DMS 273 treated with DMSO at 0.1 percent for 48 hours (cell line): ENCODE measurements at places on chromosomes 1 and 21.

DNA sequence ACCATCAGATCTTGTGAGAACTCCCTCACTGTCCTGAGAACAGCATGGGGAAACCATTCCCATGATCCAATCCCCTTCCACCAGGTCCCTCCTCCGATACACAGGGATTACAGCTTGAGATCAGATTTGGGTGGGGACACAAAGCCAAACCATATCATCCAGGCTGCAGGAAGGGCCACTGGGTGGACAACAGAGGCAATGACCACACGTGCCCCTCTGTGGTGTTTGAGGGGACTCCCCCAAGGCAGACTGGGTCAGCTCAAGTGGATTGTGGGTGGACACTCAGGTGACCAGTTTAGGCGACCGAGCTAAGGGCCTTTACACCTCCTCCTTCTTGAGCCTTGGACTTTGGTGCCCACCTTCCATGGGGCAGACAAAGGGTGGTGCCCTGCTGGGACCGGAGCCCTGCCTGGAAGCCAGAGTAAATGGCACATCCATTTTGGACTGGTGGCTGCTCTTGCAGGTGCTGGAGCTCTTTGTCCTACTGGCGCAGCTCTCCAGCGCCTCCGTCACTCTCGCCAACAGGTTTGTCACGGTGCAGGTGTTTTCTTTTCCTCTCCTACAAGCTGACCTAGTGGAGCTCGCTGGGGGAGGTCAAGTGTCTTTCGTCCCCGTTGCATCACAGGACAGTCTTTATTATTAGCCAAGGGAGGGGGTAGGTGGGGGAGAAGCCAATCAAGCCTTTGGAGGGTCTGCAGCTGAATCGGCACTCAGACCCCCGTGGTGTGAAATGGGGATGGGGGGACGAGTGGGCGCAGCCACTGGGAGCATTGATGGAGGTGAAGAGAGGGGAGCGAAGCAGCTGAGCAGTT, 37.6 kb downstream of the CRYAA start:
- no peak for DNase-seq

DNA sequence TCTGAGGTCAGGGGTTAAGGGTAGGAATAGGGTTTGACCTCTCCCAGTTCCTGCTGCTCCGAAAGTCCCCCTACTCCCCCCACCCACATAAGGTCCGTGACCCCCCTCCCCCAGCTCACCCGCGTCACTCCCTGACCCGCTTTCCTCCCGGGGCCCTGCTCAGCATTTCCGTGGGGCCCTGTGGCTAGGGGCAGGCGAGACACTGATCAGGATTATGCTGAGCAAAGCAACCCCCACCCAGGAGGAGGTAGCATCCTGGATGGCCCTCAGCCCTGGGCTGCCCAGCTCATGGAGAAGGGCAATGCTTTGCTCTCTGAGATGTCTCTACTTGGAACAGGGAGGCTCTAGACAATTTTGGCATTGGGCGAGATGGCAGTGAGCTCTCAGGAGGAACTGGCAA, 3.7 kb downstream of the RORC start:
- no peak for DNase-seq

DNA sequence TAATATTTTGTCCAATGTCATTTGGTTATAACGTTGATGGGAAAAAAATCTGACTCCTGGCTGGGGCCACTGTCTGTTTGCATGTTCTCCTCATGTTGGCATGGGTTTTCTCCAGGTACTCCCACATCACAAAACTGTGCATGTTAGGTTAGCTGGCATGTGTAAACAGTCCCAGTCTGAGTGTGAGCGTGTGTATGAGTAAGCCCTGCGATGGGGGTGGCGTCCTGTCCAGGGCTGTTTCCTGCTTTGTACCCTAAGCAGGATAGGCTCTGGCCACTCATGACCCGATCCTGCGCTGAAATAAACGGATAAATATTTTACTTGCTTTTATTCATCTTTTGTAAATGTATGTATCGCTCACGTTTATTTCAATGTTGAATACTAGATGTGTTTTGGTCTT, 13.5 kb downstream of the EFCAB14 start:
- DNase-seq, result no peak

DNA sequence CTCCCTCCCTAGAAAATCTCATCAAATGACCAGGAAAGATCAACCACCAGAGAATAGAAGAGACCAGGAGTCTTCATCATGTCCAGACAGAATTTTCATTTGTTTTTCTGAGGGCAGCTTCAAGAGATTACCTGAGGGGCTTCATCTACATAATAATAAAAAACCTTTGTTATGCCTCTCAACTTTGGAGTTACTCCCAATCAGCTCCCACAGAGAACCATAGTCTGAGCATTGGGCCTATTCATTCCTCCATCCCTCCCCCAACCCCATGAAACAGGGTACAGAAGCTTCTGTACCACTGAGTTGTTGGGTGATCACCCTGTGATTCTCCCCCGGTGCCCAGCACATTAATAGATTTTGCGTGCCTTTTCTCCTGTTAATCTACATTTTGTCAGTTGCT, 53.3 kb upstream of the PRRC2C start:
- DNase-seq, result no peak

DNA sequence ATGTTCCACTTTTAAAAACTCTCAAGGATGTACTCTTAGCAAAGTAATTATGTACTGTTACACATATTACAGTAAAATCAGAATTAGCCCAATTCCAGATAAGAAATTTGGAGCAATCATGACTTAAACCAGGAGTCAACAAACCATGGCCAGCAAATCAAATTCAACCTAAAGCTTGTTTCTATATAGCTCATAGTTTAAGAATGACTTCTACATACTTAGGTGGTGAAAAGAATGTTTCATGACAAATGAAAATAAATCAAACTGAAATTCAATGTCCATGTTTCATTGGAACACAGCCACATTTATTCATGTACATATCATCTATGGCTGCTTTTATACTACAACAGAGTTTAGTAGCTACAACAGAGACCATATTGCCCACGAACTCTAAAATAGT, 35.1 kb downstream of the FRRS1 start:
- DNase-seq, result no peak

DNA sequence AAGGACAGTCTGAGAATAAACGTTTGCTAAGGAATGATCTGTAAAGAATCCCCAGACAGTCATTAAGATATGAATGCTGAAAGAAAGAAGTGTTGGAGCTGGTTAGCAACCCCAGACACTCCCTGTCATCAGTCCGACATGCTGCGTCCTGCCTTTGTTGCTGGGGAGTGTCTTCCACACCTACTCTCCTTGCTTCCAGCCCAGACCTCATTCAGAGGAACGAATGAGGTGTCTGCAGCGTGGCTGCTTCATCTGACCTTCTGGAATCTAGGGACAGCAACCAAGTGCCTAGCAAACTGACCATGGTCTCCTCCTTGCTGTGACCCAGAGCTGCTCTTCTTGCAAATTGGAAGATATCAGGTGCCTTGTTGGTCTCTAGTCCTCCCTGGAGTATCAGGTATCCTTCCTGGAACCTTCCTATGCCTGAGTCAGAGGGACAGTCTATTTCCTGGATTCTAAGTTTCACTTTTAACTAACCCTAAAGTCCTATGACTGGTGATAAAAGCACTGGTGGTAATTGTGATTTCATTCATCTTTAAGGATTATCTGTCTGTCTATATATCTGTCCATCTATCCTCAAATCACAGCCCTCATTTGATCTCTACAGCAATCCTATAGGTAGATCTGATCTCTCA, 45.3 kb downstream of the NFASC start:
- DNase-seq, result no peak

DNA sequence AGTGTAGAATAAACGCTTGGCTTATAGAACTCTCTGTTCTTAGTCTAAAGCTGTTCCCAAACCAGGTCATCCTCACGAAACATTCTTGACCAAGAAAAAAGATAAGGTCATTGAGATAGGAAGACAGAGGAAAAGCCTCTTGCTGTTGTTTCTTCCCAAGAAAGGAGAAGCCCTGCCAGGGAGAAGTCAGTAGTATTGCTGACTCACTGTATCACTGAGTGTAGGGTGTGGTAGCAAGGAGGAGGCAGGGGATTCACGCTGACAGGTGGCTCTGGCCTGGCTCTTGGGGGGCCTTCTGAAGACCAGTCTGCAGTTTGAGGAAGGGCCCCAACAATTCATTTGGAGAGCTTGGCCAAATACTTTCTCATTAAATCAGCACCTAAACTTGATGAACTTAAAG, 97.8 kb downstream of the CD247 start:
- DNase-seq, result no peak

- no peak for DNase-seq
Measured at GRCh38 chr1:30196872-30197638, 526.3 kb downstream of the MATN1 start.

GRCh38 chr21:21196087-21196486, 197.9 kb downstream of the NCAM2 start:
- no peak for DNase-seq

GRCh38 chr1:204846546-204846945, 24.1 kb upstream of the NFASC start:
- DNase-seq, result no peak

- DNase-seq, result no peak
Measured at GRCh38 chr1:228984646-228985631, 249.7 kb downstream of the RHOU start.

GRCh38 chr1:80918380-80918779, 882.4 kb upstream of the ADGRL2 start:
- DNase-seq, result no peak

DNA sequence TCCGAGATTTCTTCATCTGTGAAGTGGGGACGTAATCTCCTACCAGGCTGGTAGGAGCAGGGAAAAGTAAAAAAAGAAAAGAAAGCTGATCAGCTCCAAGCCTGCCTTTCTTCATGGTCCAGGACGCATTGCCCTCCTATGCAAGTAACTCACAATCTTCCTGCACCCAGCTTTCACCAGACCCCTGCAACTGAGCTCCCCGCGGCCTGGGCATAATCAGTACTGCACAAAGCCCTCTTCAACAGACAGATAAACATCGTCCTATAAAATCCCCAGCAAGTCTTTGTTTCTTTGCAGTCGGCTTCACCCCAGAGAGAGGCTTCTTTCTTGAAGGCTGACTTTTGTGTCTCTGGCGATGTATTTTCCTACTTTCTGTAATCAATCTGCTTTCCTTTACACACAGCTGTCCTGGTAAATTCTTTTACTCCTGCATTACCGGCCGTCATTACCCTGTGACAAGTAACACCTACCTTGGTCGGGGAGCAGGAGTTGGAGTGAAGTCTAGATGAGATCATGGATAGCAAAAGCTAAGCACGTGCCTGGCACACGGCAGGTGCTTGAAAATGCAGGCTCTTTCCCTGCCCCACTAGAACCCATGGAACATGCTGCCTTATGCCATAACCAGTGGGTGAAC, 8.3 kb downstream of the PADI1 start:
- no peak for DNase-seq

DNA sequence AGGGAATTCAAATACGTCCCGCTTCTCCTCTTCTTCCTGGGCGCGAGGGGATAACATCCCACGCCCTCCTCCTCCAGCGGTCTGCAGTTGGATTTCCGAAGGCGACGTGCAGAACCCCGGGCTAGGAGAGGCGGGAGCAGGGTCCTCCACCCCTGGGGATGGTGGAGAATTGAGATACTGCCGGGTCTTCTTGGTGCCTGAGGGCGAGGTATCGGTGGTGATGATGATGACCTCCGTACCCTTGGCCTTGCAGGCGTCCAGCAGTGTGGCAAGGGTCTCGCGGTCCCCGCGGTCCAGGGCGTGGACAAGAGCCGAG, 3.2 kb upstream of the LIX1L start:
- no peak for DNase-seq

DNA sequence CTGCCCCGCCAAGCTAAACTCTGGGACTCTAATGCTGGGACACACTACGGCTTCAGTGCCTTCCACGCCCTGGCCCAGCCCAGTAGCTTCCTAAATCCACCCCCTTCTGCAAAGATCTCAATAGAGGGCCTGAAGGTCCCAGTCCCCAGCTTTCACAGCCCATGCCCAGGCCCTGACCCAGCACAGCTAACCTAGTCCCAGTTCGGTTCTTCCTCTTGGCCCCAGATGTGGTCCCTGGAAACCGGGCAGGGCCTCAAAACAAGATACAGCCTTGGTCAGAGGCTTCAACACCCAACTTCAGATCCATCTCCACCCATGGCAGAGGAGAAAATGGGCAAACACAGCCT, 646 bp upstream of the PDZK1IP1 start:
- DNase-seq, result no peak

GRCh38 chr21:39523915-39524314, 72.1 kb downstream of the SH3BGR start:
- no peak for DNase-seq

DNA sequence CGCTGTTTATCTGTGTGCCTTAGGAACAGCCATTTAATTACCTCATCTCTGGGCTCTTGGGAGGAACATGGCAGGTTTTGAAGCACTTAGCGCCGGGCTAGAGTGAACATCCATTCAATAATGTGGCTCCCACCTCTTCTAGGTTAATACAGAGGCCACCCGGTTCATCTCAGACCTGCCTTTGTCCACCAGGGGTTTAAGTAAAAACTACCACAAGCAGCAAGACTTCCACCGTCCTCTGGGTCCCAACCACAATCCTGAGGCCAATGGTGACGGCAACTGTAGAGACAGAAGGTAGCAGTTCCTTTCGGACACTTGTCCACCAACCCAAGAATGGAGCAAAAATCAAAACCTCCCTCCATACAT, 924 bp upstream of the DDOST start:
- DNase-seq, result no peak

DNA sequence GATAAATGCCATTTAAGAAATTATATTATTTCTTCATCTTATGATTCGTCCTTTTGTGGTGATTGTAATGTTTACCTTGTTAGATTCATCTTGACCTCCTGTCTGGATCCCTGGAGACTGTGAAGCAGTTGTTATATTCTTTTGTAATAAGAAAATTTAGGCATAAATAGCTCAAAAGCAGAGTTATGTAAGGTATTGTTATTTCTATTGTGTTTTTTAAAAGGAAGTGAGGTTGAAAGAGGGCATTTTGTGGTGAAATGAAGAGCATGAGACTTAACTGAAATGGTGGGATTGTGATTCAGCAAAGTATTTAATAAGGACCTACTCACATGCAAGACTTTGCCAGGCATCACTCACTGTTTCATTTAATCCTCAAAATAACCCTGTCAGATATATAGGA, 104.0 kb downstream of the PDE4B start:
- no peak for DNase-seq

DNA sequence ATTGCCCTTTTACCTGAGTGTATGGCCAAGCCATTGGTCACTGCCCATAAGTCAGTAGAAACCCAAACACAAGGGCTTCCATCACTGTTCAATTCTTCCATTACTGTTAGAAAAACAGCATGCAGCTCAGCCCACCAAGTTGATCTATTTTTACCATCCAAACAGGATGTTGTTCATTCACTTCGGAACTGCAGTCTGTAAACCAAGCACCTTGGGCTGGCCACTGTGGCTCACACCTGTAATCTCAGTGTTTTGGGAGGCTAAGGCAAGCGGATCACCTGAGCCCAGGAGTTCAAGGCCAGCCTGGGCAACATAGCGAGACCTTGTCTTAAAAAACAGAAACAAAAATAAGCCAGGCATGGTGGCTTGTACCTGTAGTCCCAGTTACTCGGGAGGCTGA, 8.7 kb upstream of the MFSD2A start:
- no peak for DNase-seq

DNA sequence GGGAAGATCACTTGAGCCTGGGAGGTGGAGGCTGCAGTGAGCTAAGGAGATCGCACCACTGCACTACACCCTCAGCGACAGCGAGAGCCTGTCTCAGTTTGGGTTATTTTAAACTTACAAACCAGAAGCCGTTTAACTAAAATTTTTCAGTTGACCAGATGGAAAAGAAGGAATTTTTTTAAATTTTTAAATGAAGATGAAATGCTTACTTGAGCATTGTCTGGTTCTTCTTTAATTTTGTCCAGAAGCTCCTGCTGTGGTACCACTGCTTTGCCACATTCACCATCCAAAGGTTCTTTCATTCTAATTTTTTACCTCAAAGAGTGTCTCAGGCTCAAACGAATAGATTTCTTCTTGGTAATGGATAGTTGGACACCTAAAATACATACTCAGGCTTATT, 1.4 kb downstream of the ZMYM6 start:
- no peak for DNase-seq
